ENCODE measurements at places on chromosomes 5 and 9.

DNA sequence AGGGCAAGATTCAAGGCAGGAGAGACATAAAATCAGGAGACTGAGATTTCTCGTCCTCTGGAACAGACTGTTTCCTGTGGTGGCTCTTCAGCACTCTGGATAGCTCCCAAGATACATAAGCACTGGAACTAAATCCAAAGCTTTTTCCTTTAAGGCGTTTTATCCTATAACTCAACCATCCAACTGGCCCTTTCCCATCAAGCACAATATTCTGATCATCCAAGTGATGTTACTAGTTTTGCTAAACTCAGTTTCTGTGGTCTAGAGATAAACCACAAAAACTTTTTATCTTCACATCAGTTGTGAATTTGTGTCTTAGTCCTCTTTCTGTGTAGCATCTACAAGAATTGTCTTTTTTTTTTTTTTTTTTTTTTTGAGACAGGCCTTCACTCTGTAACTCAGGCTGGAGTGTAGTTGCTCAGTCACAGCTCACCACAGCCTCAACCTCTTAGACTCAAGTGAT, 299.4 kb downstream of the COX7C start:
- no peak for DNase-seq

GRCh38 chr5:127322403-127322802, 31.8 kb downstream of the MEGF10 start:
- no peak for DNase-seq

- no peak for DNase-seq
These were observed 63.6 kb upstream of the IL12B start for GRCh38 chr5:159393854-159394274.

DNA sequence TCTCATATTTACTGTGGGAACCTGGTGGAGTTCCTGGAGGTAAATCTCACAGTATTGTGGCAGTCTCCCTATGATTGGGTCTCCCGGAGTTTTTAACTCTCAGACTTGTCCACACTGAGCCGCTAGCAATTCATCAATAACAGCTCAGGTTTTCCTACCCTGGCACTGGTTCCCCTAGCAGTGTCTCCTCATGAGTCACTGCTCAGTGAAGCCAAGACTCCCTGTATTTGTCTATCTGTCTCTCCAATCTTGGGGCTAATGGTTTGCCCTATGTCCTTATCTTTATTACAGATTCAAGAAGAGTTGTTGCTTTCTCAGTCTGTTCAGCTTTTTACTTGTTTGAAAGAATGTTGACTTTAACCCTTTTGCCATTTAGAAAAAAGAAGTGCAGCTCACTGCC, 176.7 kb upstream of the FGF10 start:
- no peak for DNase-seq

DNA sequence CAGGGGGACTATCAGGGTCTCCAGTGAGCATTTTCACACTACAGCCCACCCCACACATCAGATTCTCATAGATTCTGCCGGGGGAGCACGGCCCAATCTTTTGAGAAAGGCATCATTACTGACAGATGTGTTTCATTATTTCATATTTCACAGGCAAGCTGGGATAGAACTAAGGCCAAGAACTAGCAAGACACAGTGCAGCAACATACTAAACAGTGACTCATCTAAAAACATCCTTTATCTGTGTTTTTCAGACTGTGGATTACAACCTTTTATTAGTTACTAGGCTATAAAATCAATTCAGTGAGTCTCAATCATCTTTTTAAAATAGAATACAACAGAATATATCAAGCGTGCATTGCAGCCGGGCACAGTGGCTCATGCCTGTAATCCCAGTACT, 59.8 kb downstream of the CPLANE1 start:
- no peak for DNase-seq

DNA sequence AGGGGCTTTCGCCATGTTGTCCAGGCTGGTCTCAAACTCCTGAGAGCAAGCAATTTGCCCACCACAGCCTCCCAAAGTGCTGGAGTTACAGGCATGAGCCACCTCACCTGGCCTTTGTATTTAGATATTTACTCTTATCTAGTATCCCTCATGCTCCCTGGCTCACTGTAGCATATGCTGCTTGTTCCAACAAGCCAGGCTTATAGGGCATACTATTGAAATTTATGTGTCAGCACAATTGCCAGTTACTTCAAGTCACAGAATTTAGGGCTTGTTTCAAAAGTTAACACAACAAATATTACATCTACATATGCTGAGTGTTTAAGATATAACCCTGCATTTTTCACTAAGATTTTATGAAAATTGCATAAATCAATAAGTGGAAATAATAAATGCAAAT, 469.2 kb upstream of the ZNF608 start:
- DNase-seq: no peak

Measured in stimulated activated CD4-positive, alpha-beta T cell treated with anti-CD3 and anti-CD28 coated beads, Interleukin-15, amount 100 ng/mL, for 1 hour (primary cell).